CD8-positive, alpha-beta memory T cell (primary cell): ENCODE measurements at places on chromosomes 2 and 18.

- DNase-seq = no peak
Observed at GRCh38 chr18:62452280-62452831, 70.5 kb upstream of the ZCCHC2 start.

- no peak for DNase-seq
Observed at GRCh38 chr18:22606563-22607283, 189.0 kb upstream of the CTAGE1 start.

DNA sequence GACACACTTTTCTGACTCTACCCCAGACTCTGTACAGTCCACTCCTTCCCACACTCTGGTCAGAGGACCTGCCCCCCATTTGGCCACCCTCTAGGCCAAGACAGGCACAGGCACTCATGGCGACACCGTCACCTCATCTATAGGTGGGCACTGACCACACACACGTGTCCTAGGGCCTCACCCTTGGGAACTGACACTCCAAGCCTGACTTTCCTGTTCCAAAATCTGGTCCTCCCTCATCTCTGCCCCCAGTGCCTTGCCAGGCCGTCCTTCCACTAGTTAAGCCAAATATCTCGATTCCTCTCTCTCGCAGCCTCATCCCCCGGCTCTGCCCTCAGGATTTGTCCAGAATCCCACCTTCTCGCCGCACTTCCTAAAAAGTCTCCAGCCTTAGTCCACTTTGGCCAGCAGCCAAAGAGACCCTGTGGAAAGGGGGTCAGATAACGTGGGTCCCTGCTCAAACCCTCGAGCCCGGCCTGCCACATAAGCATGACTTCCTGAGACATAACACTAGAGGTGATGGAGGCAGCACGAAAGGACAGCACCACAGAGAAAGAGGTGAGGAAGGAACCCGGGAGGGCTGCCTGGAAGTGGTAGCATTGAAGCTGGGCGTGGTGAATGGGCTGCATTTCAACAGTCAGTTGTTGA, 105.8 kb upstream of the OTOS start:
- no peak for DNase-seq

DNA sequence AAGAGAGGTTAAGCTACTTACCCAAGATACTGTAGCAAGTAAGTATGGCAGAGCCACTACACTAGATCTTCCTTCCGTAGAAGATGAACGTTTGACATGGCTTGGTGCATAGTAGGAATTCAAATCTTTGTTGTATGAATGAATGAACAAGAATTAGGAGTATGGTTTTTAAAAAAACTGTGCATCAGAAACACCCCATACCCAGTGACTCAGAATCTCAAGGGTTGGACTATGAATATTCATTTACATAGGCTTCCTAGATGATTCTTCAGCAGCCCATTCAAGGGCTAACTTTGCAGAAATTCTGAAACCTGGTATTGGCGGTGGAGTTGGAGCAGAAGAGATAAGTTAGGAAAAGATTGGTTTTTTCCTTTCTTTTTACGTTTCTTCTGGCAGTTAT, 5.4 kb downstream of the ACTR3 start:
- no peak for DNase-seq

DNA sequence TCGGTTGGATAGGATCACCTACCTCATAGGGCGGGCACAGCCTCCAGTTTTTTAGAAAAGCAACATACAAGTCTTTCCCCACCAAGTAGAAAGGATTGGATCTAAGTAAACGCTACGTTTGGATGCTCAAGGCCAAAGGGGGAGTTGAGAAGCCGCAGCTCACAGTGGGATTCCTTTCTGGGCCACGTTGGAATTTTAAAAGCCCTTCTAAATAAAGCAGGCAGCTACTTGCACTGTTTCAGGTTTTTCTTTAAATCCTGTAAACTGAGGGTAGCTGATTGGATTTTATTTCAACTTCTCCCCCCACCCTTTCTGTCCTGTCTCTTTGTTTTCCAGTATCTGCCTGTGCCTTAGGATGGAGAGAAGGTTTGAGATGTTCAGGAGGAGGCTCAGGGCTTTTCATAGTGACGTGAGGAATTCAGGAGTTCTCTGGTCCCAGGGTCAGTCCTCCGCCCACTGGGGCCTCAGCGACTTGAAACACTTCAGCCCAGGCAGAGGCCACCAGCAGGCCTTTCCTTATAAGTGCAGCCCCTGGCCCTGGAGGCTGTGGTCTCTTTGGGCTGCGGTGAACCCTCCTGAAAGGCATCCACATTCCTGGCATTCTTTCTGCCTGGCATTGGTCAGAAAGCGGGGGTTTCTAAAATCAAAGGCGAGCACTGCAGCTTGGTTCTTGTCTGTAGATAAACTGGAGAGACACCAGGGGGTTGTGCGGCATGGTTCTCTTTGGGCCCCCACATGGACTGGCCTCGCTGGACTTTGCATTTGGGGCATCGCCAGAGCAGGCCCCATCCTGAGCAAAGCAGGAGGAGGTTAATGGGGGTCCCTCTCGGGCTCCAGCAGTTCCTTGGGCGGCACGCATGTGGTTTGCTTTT, 44.5 kb downstream of the SH3BP4 start:
- no peak for DNase-seq

GRCh38 chr2:191951376-191951775, 104.5 kb upstream of the CAVIN2 start:
- no peak for DNase-seq

DNA sequence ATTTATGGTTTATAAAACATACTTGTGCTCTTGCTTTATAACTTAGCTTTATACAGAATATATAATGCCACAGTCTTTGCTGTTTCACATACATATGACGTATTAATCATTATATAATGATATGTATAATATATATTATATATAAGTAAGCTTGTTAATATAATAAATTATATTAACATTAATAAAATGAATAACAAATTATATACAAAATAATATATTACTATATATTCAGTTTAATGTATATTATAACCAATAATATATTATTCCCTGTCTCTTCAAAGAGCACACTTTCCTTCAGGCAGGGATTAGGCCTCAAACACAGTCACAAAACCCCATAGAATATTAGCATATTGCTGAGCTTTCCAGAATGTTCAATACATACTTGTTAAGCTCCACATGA, 427.6 kb downstream of the NCKAP5 start:
- no peak for DNase-seq

- DNase-seq = no peak
Observed at GRCh38 chr18:68355637-68356036, 359.3 kb downstream of the TMX3 start.

- DNase-seq = no peak
Observed at GRCh38 chr2:76829374-76830234, 692.6 kb downstream of the LRRTM4 start.

DNA sequence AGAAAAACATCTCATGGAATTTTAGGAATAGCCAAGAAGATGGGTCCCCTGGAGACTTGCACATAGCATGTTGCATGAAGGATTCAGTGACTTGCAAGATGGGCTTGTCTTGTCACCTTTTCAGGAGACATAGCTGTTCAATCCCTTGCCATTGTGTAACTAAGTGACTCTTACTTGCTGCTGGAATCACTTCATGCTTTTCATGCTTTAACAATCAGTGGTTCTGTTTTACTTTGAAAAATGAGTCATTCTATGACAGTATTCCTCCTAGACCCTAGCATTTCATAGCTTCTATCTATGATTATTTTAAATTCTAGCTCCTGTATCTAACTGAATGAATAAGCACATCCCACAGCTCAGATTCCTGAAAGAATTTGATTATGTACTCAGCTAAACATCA, 2.8 kb downstream of the KYNU start:
- DNase-seq = no peak

DNA sequence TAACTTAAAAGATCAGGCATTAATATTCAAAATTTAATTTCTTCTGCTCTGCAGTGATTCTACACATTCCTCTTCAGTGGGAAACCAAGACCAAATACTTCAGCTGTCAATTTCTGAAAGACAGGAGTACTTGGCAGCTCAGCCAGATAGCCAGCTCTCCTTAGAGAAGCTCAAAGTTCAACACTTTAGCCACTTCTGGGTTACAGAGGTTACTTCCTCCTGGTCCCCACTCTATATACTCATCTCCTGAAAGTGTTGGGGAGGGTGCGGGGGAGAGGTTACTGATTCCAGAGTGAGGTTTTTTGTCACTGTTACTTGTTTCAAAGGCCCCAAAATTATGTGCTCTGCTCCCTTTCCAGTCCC, 4.1 kb downstream of the CYTIP start:
- no peak for DNase-seq

DNA sequence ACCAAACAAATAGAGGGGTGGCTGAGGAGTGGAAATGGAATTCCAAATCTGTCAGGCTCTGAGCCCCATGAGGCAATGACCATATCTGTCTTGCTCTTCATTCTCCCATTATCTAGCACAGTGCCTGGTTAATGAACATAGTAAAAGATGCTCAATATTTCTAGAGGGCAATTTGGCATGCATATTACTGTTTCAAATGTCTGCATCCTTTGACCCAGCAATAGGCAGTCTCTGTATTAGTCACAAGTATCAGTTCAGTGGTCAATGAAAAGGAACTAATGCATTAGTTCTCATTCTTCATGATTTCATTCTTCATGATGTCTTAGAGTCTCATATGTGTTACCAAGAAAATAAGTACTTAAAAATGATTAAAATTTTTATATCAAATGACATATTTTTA, 28.4 kb upstream of the MALL start:
- DNase-seq = no peak

GRCh38 chr2:158936978-158937377, 31.5 kb upstream of the TANC1 start:
- no peak for DNase-seq

GRCh38 chr18:2905854-2906703, 59.3 kb downstream of the EMILIN2 start:
- peak; percentile 55 for DNase-seq

- no peak for DNase-seq
Observed at GRCh38 chr2:177758591-177759371, 313.8 kb downstream of the PDE11A start.

DNA sequence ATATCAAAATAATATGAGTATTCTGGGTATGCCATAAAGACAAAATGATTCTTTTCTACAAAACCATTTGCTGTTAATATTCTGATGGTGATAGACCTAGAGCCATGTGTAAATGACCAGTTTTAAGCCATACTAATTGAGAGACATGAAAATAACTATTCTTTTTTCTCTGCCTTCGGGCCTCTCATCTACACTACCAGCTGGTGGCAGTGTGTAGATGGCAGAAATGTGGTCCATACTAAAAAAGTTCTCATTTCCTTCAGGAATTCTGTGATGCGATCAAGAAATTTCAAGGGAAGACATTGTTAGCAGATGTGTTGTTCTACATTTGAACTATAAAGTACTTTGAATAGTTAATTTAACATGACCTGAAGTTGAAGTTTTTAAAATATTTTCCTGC, 485.2 kb downstream of the TRIB2 start:
- no peak for DNase-seq

DNA sequence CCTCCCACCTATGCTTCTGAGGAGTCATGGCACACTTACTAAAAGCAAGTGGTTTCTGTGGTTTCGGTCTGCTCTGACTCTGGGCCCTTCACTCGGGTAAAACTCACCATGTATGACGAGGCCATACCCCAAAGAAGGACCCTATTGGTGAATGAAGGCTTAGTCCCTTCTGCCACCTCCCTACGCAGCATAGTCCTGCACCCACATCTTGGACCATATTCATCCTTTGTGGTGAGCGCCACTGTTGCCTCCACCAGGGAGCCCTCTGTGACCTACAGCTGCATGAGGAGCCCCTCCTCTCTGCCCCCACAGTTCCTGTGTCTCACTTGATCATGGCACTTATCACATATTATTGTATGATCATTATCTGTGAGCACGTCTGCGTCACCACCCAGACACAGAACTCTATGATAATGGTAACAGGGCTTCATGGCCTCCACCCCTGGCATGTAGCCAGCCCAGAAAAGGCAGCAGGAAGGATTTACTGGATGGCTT, 113.3 kb downstream of the TFCP2L1 start:
- no peak for DNase-seq

- DNase-seq = no peak
Observed at GRCh38 chr2:157836531-157836930, 39.6 kb downstream of the ACVR1 start.

DNA sequence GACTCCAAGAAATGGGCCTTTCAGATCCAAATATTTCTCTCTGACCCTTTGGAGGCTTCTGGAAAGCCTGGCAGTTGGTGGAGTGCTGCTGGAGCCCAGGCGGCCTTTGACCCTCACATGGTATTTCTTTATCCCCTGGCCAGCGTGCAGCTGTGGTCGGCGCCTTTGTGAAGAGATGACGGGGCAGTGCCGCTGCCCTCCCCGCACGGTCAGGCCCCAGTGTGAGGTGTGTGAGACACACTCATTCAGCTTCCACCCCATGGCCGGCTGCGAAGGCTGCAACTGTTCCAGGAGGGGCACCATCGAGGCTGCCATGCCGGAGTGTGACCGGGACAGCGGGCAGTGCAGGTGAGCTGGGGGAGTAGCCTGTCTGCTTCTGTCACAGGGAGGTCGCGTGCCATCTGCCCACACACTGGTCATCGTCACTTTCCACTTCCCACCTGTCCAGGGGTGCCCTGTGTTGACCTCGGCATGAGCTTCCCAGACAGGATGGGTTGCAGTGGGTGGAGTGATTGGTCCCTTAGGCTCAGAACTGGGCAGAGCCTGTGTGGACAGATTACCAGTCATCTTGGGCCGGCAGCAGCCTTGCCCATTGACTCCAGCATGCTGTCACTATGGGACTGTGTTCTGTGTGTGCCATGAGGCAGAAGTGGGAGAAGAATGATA, 158.2 kb downstream of the LAMA3 start:
- DNase-seq = no peak

GRCh38 chr2:128605421-128605820, 286.8 kb upstream of the HS6ST1 start:
- no peak for DNase-seq

DNA sequence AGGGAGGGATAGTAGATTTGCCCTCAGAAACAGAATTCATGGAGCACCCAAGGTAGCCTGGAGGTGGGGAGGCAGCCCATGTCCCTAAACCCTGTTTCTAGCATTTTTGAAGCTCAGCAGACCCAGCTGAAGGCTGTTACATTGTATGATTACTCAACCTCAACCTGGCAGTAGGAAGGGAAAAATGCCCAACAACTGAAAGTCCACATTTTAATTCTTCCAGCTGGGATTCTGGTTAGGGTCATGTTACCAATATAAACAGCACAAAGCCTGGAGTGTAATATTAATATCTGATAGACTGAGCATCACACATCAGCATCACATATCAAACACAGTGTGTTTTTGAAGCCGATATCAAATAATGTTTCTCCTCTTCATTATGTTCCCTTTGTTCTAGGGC, 437.0 kb downstream of the HRH4 start:
- DNase-seq = no peak
